Esophagus squamous epithelium (tissue), 5 donors: ENCODE measurements at places on chromosomes 7 and 10.

- no peak for DNase-seq
These were observed 155.0 kb upstream of the CHST15 start for GRCh38 chr10:124248056-124249045.

GRCh38 chr7:55526329-55526728, 46.0 kb downstream of the VOPP1 start:
- no peak for DNase-seq

DNA sequence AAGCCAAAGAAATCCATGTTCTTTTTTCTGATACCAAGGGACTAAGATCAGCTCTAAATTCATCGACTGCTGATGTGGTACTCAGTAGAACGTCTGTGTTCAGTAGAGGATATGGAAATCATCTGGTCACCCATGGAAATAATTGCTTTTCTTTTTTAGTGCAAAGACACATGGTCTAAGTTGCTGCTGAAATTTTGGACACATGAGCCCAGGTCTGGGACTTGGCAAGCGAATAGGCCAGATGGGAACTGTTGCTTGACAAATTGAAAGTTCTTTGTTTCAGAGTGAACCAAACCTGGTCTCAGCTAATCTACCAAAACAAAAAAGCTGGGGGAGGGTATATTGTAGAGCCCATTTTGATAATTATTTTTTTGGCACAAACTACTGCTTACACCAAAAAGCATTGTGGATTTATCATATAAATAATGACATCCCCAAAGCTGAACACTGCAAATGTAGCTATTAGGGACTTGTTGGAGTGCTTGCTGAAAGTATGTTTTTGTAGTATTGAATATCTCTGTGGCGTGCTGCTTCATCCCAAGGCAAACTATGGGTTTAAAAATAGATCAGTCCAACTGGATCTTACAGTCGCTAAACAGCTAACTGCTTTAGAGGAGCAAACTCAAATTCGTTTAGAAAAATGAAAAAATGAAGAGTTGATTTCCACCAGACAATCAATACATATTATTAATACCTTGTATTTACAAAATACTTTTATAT, 144.7 kb downstream of the TRIL start:
- DNase-seq = no peak

- no peak for DNase-seq
These were observed 149.3 kb upstream of the SHH start for GRCh38 chr7:155961241-155962190.

- no peak for DNase-seq
These were observed 195.4 kb downstream of the MACC1 start for GRCh38 chr7:20021831-20022230.

- DNase-seq = no peak
These were observed 560.3 kb downstream of the ATRNL1 start for GRCh38 chr10:115653473-115653872.

DNA sequence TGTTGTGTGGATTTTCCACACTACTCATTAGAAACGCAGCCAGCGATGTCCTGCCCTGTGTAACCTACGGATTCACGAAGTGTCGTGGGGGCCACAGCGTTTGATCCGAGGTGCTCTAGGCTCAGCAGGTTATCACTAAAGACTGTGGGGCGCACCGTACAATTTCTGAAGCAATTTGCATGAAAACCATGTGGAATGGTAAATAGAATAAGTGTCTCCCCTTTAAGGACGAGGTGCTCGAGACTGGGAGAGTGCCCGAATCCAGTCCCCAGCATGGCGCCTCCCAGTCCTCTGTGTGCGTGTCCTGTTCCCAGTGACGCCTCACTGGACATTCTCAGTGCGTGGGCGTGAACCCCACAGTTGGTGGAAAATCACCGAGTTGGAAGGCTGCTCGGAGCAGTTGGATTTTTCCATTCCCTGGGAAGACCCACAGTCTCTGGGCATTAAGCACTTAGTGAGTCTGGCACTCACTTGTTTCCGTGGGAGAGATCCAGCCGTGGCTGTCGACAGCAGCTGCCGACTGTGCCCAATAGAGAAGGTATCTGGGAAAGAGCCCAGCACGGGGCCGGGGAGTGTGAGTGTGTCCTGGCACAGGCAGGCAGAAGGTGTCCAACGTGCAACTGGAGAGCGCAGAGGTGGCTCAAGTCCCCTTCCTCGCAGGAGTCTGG, 37.0 kb downstream of the PFKP start:
- no peak for DNase-seq

DNA sequence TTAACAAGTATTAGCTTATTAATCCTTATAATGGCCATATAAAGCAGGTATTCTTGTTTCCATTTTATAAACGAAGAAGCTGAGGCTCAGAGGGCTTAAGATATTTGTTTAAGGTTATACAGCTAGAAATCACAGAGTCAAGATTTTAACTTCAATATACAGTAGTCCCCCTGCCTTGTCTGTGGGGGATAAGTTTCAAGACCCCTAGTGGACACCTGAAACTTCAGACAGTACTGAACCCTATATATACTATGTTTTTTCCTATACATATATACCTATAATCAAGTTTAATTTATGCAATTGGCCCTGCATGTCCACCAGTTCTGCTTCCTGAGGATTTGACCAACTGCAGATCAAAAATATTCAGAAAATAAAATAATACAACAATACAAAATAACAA, 44.4 kb upstream of the STRIP2 start:
- no peak for DNase-seq

- DNase-seq = no peak
These were observed 88.2 kb upstream of the CCDC71L start for GRCh38 chr7:106749165-106749564.

DNA sequence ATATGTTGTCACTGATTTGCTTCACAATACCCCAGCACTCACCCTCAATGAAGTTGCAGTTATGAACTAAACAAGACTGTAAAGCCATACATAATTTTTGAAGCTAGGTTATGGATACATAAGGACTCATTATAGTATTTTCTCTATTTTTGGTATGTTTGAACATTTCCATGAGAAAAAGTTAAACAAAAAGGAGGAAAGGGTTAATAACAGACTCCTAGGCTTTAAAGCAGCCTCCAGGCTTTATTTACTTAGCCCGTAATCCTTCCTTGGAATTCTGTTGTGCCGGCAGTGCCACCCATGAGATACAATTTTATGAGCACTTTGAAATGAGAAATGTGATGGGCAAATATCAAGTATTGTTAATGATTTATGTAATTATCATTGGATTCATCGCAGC, 2.1 kb upstream of the DENND11 start:
- DNase-seq = no peak

DNA sequence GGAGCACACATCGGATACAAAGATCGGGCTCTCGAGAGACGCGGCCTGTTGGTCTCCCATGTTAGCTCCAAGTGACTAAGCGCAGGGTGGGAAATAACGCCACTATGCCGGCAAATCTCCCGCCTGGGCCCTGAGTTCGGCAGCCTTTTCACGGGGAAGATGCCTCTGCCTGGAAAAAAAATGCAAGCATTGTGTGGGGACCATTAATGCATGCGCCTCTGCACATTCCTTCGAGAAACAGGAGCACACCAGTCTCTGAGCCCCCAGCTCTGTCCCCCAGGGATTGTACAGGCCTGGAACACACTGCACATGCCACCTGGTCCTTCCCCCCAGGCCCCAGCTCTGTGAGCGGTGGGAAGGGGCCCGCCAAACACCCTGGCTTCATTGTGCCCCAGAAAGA, 44.1 kb downstream of the FBXW4 start:
- DNase-seq = no peak

- no peak for DNase-seq
These were observed 708 bp upstream of the GPR85 start for GRCh38 chr7:113087071-113087998.

DNA sequence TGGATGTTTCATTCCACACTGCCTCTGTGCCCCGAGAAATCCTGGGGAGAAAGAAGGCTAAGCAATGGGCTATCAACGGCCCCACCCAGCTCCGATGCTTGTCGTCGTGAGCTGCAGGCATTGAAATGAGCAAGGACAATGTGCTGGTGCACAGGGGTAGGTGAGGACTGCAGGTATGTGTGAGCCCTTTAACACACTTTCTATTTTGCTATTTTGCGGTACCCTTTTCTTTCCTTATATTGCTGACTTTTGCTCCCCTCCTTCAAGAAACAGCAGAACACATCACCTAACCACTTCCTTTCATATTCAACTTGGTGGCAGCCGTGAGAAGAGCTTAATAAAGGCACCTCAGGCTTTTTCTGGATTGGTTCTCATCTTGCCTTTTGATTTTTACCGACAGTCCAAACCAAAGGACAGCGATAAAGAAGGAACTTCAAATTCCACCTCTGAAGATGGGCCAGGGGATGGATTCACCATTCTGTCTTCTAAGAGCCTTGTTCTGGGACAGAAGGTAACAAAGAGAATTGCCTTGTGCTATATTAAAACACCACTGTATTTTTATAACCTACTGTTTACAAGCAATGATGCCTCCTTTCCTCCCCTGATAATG, 39.2 kb downstream of the AIFM2 start:
- DNase-seq = no peak

- no peak for DNase-seq
These were observed 270.6 kb downstream of the TRIL start for GRCh38 chr7:28687537-28687936.

- no peak for DNase-seq
These were observed 77.6 kb upstream of the SFMBT2 start for GRCh38 chr10:7488418-7488829.

DNA sequence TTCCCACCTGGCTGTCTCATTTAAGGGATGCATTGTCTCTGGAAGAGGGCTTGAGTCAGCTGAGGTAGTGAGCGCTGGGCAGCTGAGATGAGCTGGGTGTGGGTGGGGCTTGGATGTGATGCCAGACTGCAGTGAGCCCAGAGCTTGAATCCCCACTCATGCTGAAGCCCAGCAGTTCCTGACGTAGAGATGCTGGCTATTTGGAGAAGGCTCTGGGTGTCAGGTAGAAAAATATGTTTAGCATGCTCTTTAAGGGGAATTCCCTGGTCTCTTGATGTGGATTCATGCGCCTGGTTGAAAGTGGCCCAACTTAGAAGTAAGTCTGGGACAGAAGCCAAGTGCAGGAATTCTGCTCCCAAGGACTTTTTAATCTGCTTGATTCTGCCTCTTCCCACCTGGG, 241.5 kb upstream of the IGFBP3 start:
- DNase-seq = no peak

- no peak for DNase-seq
These were observed 149.8 kb downstream of the SEMA3A start for GRCh38 chr7:84044834-84045233.

DNA sequence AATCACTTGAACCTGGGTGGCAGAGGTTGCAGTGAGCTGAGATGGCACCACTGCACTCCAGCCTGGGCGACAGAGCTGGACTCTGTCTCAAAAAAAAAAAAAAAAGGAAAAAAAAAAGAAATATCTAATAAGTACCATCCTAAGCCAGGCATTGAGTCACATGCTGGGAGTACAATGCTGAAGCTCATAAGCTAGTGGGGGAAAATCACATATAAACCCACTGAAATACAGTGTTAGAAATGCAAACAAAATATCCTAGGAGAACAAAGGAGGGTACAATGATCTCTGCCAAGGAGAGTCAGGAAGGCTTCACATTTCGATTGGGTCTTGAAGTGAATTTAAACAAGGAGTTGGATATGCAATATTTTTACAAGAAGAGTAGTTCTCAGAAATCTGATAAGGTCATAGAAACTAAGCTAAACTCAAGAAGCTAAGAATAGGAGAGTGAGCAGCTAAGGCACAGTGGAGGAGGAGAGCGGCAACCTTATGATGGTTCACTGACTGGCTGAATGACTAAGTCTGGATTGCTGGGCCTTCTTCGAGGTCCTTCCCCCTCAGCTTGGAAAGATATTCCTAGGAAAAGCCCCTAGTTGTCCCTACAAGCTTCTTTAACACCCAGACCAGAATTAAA, 115.5 kb downstream of the PHTF2 start:
- no peak for DNase-seq

DNA sequence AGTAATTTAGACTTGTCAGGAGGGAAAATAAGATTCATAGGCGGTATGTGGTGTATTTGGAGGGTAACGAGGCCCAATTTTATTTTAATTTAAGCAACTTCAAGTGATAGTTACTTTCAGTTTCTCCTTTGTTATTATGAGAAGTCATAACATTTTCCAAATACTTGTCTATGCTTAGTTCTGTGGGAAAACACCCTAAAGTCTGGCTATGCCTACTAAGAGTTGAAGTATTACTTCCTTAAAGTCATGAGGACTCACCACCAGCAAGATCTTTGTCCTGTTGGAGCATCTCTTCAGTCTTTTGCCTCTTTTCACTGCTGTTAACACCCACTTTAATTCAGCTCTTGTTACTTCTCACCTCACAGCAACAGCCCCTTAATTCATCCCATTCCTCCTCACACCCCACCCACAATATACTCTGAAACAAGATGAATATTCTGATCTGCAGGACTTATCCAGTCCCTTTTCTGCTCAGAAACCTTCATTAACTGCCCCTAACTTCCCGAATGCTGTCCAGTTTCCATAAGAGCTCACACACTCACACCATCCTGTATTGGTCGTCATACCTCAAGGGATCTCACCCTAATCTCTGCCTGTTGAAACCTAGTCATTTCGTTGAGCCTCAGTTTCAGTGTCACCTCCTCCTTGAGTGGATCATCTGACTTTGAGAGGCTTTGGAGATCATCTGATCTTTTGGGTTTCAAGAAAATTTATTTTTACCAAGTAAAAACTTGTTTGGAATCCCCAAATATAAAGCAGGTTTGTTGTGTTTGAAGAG, 61.3 kb downstream of the DNAH11 start:
- DNase-seq = no peak

DNA sequence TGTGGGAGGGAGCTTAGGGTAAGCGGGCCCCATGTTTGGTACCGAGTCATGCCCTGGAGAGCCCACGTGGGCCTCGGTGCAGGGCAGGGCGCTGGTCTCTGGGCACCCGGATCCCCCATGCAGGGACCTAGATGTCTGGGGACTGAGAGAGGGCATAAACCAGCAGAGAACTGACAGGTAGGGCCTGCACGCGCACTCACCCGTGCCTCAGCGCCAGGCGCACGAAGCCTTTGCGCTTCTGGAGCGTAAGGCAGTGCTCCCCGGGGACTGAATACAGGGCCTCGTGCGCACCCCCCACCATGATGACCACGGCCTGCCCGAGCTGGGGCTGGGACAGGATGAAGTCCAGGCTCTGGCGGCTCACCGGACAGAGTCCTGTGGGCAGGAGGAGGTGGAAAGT, 2.8 kb downstream of the MOGAT3 start:
- no peak for DNase-seq
